ENCODE measurements at places on chromosomes 1 and 21.

- DNase-seq, result no peak
Observed at GRCh38 chr1:77686796-77687518, 4.5 kb upstream of the ZZZ3 start.

DNA sequence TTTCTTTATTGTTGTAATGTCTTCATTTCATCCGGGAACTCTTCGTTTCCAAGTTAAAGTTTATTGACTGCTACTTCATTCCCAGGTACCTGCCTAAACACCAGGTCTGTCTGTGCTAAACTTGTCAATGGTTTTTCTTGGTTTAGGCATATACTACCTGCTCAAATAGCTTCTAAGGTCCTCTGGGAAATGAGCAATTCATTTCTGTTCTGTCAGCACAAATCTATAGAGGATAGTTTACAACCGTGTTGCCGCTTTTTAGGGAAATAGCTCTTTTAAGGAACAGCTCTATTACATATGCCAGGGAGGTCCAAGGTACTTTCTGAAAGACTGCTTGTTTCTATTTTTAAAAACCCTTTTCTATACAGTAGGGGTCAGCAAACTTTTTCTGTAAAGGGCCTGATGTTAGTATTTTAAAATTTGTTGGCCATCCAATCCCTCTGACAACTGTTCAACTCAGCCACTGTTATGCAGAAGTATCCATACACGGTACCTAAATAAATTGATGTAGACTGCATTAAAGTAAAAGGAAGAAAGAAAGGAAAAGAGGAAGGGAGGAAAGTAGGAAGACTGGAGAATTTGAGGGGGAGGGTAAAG, 222.7 kb upstream of the PTBP2 start:
- DNase-seq, result no peak

DNA sequence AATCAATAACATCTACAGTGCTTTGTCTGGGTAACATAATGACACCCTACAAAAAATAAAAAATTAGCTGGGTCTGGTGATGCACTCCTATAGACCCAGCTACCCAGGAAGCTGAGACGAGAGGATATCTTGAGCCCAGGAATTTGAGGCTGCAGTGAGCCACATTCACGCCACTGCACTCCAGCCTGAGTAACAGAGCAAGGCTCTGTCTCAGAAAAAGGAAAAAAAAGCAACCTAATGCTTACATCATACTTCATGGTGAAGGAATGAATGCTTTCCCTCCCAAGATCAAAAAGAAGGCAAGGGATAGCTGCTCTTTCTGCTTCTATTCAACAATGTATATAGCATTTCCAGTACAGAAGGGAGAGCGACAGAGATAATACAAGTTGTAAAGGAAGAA, 24.2 kb upstream of the CTTNBP2NL start:
- no peak for DNase-seq

DNA sequence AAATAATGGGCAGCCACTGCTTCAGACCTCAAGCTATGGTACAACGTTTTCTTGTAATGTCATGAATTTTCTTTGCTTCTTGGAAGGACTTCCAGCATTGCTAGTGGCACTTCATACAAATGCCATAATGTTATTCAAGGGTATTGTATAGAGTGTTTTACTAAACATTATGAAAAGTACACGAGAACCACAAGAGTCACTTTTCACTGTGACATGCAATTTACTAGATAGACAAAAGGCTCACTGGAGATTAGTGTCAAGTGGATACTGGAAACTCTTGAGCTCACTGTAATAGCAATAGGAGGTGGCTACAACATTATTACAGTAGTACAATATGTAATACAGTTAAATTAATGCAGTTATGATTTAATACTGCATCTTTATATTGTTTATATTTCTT, 5.3 kb upstream of the OLFM3 start:
- DNase-seq, result no peak

DNA sequence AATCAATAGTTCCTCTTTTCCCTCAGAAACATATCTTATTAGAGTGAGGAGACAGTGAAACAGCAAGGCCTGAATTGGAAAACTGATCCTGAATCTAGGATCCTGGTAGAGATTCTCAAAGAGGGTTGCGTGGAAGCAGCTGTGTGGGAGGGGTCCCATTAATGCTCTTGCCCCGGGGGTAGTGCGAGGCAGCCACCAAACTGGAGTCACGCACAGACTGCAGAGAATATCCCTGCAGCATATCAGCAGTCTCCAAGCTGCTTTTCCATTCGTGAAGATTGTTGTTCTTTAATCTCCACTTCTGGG, 150.1 kb downstream of the DISC1 start:
- no peak for DNase-seq

- DNase-seq, result no peak
Observed at GRCh38 chr1:30407865-30408580, 315.4 kb downstream of the MATN1 start.
